Activated CD4-positive, alpha-beta T cell treated with anti-CD3 and anti-CD28 coated beads, Interleukin-2, amount 10 ng/mL, durations not matched to agents 7 days and 5 days (primary cell): ENCODE measurements at places on chromosomes 7 and 10. TPM values are rescaled to one million over a fixed set of nuclear protein-coding genes. Genes with fewer than 3 reads are reported as not detected.

Gene OPALIN
- not detected for total RNA-seq

Gene TRIM56
- total RNA-seq, result 54.2 TPM

Gene TMEM196
- not detected for total RNA-seq

Gene DLG5
- 2.8 TPM for total RNA-seq

Gene ACTR3C
- 5.0 TPM for total RNA-seq

Gene COL28A1
- not detected for total RNA-seq

Gene GATA3
- 48.1 TPM for total RNA-seq

Gene PNLIPRP1
- total RNA-seq, result not detected

Gene KMT2E
- 97.4 TPM for total RNA-seq

Gene SEMA3A
- 1.3 TPM for total RNA-seq

Gene GCK
- total RNA-seq, result not detected

Gene PTER
- total RNA-seq, result 18.2 TPM

Gene PILRA
- total RNA-seq, result 2.7 TPM
